ENCODE measurements at places on chromosomes 12 and 14.
A peak's percentile ranks its signal among the peaks of the same experiment; 100 is the strongest.

DNA sequence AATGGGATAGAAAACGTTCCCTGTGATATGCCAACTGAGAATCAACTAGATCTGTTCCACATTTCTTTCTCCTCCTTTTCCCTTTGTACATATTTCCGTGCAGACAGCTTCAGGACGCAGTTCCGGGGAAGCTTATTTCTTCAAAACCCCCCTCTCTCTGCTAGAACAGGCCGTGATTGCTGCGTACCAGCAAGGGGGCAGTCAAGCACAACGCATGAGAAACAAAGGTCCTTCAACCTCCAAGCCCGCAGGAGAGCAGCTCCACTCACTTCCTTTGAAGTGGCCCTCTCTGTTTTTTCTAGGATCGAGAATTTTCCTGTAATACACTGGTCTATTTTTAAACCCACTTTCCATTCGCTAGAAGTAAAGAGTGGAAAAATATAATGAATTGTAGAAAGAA lies 80.8 kb downstream of the ZNF664 start:
- no peak for DNase-seq

DNA sequence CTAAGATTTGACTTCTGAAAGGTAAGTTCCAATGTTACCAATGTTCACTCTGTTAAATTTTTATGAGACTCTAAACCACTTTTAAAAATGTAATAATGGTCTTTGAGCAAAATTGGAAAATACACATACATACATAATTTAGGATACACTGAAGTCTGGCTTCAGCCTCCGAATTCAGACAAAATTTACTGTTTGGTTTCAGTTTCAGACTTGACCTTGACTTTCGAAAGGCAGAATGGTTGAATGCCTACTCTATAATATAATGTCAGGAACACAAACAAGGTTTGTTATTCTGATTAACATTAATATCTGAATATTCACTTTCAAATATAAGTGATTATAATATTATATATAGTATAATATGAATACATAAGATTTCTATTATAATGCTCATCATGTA lies 74.1 kb upstream of the KRAS start:
- DNase-seq: no peak

GRCh38 chr14:53391156-53391555 lies 238.0 kb upstream of the DDHD1 start:
- DNase-seq: no peak

- DNase-seq: no peak
Measured at GRCh38 chr12:93378998-93379325, 1.2 kb downstream of the NUDT4 start.

DNA sequence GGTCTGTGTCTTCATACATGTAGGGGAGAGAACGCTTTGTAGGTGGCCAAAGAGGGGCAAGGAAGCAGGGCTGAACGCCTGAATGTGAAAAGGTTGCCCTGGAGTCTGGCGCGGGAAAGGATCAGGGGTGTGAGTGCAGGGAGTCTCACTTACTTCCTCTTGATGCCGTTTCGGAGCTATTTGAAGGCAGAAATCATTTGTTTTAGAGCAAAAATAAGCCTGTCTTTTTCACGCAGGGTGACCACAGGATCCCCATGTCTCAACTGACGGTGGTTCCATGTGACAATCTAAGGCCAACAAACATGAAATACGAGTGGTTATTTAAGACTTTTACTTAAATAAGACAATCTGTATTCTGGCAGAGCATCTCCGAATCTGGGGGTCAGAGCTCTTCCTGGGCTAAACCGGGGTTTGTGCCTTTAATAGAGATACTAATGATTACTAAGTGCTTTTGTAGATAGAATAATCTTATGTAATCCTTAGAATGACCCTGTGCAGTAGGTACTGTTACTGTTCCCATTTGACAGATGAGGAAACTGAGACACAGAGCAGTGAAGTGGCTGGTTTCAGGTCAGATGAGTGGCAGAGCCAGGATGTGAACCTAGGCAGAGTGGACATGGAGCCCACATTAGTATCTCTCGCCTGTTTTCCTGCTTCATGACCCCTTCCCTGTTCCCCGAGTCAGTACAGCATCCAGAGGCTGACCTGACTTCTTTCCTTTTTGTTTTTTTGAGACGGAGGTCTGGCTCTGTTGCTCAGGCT lies 1.9 kb downstream of the BRI3BP start:
- peak; percentile 17 for DNase-seq

DNA sequence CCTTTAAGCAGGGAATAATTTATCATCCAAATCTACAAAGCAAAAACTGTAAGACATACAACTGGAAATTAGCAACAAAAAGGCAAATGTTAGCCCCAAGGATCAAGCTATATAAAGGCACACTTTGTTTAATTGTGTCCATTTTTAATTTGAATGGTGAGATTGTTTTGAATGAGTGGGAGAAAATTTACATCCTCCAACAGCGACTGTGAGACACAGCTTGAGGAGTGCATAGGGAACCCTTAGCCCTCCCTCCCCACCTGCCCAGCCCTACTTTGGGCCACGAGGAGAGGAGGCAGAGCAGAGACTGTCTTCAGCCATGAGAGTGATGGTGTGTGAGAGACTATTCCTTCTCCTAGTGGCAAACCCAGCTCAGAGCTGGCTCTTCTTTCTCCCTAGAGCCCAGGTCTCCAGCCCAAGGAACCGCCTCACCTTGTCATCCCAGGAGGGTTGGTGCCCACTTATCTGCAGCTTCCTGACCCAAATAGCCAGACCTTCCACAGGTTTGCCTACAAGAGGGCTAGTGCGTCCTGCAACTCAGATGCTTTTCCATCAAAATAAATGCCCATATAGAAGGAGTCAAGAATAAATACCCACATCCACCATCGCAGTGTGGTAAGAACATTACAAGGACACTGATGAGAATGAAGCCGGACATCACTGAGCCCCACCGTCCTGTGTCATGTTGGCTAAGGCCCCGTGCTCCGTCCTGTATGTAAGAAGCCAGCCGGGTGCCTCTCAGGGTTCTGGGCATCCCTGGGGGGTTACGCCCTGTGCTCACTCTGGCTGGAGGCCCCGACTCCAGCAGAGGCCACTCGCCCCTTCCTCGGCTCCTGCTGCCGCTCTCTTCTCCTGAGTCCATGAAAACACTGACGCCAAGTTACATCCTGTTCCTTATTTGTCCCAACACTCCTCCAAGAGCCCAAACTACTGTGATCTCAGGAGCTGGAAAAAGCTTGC lies 36.4 kb upstream of the C14orf180 start:
- DNase-seq: no peak

DNA sequence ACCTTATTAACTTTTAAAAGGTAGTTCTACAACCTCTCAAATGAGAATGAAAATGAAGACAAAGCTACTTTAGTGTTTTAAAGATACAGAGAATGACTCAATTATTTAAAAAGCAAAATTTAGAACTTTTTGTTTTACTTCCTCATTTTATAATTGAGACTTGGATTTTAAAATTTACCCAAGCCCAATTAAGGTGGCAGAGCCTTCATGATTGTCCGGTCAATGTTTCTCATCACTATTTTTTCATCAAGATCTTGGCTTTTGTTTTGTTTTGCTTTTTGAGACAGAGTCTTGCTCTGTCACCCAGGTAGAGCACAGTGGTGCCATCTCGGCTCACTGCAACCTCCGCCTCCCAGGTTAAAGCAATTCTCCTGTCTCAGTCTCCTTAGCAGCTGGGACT lies 32.7 kb downstream of the PPP4R3A start:
- no peak for DNase-seq

DNA sequence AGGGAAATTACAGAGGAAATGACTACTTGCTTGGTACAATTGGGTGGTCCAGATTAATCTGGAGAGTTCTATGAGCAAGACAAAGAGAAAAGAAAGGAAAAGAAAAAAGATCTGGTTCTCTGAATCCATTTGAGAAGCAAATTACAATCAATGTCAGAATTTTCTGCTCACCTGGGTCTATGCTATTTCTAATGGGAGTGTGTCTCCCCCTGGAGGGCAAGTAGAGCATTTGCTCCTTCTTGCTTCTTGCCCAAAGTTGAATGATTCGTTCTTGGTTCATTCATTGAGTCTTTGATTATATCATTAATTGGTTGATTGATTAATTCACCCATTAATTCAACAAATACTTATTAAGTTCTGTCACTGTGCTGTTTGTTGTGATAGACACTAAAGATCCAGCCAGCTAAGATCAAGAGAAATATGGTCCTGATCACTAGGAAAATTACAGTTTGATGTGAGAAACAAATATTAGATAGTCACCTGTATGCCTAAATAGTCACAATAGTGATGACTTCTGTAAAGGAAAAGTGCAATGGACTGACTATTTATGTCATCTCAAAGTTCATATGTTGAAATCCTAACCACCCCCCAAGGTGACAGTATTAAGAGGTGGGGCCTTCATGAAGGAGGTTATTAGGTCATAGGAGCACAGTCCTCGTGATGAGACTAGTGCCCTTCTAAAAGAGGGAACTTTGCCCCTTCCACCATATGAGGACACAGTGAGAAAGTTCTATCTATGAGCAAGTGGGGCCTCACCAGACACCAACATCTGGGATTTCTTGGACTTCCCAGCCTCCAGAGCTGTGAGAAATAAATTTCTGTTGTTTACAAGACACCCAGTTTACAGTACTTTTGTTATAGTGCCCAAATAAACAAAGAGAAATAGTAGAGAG lies 8.0 kb upstream of the ASB8 start:
- DNase-seq: peak; percentile 26

GRCh38 chr14:77459072-77459723 lies 1.3 kb downstream of the AHSA1 start:
- DNase-seq: peak; percentile 3

GRCh38 chr12:499837-500458 lies 40.2 kb downstream of the B4GALNT3 start:
- no peak for DNase-seq

DNA sequence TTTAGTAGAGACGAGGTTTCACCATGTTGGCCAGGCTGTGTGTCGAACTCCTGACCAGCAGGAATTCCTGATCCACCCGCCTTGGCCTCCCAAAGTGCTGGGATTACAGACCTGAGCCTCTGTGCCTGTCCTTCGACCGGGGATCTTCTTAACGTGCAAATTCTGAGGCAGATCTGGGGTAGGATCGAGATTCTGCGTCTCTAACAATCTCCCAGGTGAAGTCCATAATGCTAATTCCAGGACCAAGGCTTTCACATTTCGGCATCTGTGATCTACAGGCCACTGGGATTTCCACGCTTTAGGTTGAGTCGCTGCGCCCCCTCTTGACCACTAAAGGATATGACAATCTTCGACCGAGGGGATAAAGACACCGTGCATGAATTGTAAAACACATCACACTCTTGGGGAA lies 24.8 kb downstream of the FOS start:
- no peak for DNase-seq

DNA sequence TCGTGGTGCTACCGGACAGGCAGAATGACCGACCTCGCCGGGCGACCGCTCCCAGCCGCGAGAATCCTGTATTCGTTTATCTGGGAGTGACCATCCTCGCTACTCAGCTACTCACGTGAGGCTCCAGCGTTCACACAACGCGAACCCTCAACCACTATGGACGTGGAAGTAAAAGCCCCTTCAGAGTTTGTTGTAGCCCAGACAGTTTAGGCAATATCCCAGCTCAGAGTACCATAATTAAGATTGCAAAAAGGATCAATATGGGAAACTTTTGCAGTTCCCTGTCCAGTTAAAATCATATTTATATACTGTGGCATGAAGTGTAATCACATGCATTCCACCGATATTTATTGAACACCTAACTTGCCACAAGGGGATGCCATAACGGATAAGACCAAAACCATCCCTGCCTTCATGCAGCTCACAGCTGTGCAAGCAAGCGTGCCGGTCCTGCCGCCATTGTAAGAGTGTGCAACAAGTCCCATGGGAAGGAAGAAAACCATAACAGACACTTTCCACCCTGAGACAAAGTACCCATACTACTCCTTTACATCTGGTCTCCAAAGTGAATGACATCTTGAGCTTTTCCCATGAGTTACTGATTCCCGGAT lies 938 bp upstream of the MAX start:
- no peak for DNase-seq

GRCh38 chr12:98421316-98421715 lies 94.1 kb upstream of the TMPO start:
- DNase-seq: no peak

- DNase-seq: no peak
Measured at GRCh38 chr12:97159377-97159776, 252.3 kb downstream of the NEDD1 start.

- DNase-seq: no peak
Measured at GRCh38 chr12:1502379-1502720, 92.0 kb downstream of the FBXL14 start.

GRCh38 chr12:116277467-116278278 lies at the start of gene MED13L:
Gene MED13L, minus strand, starts transcription at chr12:116277693. Its CDS starts 562 bp downstream, at chr12:116277131.
- peak; percentile 58 for DNase-seq

DNA sequence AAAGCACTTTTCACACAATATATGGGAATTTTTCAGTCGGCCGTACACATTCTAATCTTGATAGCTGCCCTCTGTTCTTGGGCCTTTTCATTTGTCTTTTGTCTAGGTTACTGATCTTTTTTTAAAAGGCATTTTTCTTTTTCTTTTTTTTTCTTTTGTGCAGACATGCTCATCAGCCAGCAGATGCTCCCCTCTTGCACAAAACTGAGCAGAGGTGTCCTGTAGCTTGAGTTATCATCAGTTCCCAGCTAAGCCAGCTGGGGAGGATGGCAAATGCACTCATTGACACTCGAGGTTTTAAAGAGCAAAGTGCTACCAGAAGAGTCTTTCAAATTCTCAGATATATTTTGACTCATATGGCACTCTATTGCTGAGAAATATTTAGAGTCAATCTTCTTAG lies 913.9 kb upstream of the SEL1L start:
- no peak for DNase-seq

GRCh38 chr14:86646696-86647690 lies 1117.0 kb downstream of the FLRT2 start:
- DNase-seq: no peak

DNA sequence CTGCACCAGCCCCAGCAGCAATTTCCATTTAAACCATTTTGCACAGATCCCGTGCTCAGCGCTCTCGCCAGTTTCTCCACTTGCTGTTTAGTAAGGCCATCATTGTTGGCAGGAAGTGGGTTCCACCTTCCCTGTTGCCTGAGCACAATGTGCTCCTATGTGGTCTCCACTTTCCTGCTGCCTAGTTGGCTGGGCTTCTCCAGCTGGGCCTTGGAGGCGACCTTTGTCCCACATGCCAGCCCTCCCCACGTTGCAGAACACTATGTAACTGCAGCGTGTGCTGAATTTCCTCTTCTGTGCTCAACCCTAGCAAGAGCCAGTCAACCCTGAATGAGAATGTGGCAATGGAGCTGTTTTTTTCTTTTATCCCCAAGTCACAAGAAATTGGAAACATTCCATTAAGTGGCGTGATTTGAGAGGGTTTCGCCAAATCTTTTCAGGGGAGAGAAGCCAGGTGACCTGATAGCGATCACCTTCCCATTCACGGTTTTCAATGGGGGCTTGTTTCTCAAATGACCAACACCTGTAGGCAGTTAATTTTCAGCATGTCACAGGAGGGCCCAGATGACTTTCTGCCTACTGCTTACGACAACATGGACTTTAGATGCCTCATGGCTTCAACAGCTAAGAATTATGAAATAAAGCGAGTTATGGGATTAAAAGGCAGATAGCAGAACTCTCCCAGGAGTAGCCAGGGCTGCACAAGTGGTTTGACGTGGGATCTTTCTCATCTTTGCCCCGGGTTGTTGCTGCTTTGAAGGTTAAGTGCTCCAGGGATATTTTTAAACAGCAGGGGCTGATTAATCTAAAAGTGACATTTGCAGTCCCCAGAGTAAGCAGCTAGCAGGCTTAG lies at the start of gene ACACB:
ACACB (plus strand) TSS at position 830 of the 853 bp plus-strand sequence. CDS start 22,819 bp downstream, outside the sequence.
- DNase-seq: peak; percentile 94

- no peak for DNase-seq
Measured at GRCh38 chr12:111359914-111360276, 9.0 kb downstream of the PHETA1 start.

- DNase-seq: no peak
Measured at GRCh38 chr12:97093187-97093683, 186.2 kb downstream of the NEDD1 start.

GRCh38 chr12:96720363-96720705 lies 186.7 kb upstream of the NEDD1 start:
- no peak for DNase-seq
